ENCODE measurements at places on chromosomes 4 and X.

GRCh38 chr4:124854968-124855367, 142.4 kb upstream of the ANKRD50 start:
- no peak for DNase-seq

DNA sequence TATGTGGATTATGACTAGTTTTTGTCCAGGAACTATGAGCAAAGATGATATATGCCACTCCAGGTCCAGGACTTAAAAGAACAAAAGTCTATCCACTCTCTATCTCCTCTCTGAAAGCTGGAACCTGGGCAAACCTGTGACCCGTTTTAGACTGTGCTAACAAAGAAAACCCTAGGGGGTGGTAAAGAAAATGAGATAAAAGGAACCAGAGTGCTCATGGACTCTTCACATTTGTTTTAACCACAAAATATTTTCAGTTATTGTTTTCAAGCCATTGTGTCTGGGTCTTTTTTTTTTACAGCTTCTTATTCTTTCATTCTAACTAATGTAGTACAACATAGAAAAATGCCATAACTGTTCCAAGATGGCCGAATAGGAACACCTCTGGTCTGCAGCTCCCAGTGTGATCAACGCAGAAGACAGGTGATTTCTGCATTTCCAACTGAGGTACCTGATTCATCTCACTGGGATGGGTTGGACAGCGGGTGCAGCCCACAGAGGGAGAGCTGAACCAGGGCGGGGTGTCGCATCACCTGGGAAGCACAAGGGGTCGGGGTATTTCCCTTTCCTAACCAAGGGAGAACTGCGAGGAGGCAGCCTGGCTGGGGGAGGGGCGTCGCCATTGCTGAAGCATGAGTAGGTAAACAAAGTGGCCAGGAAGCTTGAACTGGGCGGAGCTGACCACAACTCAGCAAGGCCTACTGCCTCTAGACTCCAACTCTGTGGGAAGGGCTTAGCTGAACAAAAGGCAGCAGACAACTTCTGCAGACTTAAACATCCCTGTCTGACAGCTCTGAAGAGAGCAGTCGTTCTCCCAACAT, 45.1 kb downstream of the CHM start:
- DNase-seq: no peak

GRCh38 chrX:66015152-66015831, 24.6 kb downstream of the VSIG4 start:
- no peak for DNase-seq

GRCh38 chr4:11743236-11743635, 314.5 kb upstream of the HS3ST1 start:
- no peak for DNase-seq

DNA sequence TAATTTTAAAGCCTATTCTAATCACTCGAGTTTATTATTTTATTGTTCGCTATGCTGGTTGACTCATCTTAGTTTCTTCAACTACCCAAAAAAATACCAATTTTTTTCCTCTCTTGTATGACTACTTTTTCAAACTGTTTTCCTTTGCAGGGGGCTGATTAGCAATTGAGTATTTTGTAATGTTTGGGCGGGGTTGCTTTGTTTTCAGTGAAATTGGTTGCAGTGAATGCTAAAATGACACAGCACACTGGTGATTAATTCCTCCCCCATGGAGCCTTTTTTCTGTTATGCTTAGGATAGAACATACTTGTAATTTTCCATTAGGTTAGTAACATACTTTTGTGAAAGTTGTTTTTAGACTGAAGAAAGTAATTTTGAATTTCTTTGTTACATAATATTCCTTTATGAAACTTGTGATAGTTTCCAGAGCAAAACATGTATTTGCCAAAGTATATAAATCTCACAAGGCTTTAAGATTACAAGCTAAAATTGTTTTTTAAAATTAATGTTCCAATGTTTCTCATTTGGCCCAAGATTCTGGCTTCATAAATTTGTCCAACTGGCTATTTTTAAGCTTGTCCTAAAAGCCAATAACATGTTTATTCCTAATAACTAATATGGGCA, 120.4 kb downstream of the CHIC1 start:
- DNase-seq: no peak

GRCh38 chr4:67091673-67092072, 453.6 kb downstream of the CENPC start:
- DNase-seq: no peak

- DNase-seq: peak; percentile 85
Measured at GRCh38 chr4:141027421-141027820, 105.8 kb downstream of the RNF150 start.

- no peak for DNase-seq
Measured at GRCh38 chr4:8707045-8707781, 114.6 kb downstream of the CPZ start.

DNA sequence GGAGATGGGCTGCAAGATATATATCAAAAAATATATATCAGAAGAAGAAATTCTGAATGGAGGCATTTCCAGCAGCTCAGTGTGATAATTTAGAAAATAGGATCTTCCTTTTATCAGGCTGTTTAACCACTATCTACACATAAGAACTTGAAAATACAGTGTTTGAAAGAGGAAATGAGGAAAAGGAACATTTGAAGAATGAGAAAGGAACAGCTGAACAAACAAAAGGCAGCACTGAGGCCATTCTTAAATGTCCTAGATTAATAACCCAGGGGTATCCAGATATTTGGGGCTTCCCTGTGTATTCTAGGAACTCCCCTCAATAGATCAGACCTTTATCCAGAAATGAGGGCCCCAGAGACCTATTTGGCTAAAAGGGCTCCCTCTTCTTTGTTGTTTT, 4.1 kb downstream of the SLC39A8 start:
- no peak for DNase-seq

DNA sequence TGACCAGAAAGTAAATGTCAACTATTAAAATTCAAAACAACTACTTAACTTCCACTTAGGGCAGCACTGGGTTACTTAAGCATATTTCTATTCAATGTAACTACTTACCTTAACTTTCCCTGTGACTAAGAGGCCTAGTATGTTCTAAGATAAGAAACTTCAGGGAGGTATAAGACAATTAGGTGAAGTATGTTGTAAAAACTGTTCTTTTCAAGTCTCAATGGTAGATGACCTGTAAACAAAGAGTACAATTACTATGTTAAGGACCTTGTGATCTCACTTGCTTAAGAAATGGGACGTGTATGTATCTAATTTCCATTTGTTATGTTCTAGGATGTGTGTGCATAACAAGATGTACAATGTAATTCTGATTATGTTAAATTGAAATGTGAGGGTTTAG, 960.5 kb downstream of the CCSER1 start:
- no peak for DNase-seq

DNA sequence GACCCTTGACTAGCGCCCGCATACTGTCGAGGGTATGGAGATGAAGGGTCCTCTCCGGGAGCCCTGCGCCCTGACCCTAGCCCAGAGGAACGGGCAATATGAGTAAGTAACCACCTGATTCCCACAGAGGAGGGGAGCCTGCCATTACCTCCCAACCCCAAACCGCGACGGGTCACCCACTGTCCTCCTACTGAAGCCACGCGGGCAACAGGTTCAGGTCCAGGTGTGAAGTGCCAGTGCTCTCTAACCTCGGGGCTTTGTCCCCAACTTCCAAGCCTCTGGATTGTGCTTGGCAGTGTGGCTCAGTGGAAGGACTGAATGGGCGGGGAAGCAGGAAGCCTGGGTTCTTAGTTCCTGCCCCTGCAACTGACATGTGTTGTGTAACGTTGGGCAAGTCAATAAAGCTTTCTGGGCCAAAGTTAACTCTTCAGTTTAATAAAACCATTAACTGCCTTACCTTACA, 694 bp downstream of the OCRL start:
- DNase-seq: peak; percentile 3

GRCh38 chrX:1521459-1521956, 15.5 kb downstream of the P2RY8 start:
- no peak for DNase-seq

GRCh38 chr4:164212134-164212533, 541.8 kb upstream of the SMIM31 start:
- no peak for DNase-seq

- no peak for DNase-seq
Measured at GRCh38 chrX:15579778-15580747, 20.7 kb downstream of the ACE2 start.

DNA sequence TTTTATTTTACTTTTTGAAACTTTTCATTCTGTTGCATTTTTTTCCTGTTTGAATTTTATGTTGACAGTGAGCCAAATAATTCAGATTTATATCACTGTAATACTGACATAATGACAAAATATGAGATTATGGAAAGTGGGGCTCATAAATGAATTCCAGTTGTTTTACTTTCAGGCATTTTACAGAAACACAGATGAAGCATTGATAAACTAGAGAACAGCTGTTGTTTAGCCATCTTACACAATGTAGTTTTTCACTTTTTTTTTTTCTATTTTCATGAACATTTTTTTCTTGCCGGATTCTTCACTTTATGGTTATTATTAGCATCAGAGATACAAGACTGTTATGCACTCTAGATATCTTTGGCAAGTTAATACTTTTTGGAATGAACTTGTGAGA, 91.7 kb upstream of the PAQR3 start:
- no peak for DNase-seq

DNA sequence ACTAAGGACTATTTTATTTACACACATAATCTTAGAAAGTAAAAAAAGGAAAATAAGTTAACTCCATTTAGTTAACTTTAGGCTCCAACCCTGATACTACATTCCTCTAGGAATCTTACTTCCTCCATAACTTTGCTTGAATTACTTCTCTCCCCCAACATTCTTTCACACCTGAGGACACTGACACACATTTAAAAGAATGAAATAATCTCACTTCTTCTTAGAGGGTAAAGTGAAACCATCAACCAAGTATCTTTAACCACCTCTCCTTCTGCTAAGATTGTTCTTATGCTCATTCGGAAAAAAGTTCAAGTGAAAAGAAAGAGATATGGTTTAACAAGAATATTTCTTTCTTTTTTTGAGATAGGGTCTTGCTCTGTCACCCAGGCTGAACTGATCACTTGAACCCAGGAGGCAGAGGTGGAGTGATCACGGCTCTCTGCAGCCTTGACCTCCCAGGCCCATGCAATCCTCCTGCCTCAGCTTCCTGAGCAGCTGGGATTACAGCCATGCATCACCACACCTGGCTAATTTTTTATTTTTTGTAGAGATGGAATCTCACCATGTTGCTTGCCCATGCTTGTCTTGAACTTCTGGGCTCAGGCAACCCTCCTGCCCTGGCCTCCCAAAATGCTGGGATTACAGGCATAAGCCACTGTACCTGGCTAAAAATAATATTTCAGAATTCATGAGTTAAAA, 28.5 kb downstream of the SLC25A4 start:
- no peak for DNase-seq

DNA sequence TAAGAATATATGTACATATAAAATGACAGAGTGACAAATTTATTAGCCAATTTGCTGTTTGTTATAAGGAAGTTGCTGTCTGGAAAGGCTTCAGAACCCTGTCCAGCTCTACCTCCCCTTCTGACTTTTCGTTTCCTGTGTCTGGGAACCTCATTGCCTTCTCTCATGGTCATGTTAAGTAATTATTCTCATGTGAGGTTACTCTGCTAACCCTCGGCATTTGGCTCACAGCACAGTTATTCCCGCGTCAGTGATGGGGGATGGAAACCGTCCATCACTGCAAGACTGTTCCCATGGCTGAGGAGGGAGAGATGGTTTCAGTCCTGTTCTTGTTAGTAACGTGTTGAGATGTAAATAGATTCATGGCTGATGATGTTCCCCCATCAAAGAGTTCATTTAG, 11.9 kb downstream of the EDNRA start:
- no peak for DNase-seq

DNA sequence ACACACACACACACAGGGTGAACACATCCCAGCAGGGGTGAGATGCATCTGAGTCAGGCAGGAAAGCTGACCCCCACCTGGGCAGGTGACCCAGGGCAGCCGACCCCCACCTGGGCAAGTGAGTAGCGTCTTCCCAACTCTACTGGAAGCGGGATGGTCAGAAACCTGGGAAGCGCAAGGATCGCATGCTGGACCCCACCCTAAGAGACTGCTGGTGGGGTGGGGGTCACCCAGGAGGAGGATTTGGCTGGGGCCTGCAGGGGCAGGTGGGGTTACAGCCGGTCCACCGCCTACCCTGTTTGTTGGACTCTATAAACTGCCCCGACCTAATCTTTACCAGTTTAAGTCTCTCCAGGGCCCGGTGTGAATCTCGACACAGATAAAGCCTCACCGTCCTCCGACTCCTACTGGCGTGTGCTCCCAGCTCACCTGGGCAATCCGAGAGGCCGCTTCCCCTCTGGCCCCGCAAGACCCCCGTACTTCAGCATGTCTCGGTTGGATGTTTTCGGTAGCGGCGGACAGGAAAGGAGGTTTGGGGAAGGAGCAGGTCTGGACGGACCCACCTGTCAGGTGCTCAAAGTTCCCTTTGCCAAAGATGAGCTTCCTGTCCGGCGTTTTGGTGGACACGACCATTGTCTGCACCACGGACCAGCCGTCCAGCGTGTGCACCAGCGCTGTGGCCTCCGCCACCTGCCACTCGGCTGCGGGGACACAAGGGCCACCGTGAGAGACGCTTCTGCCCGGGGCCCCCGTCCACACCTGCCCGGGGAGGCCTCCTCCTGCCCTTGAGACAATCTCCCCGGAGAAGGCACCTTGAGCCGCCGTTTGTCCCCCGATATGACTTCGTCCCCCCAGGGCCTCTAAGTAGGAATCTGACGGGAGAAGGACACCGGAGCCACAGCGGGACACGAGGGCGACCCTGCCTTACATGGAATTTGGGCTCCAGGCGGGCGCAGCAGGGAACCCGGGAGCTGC, 2.0 kb downstream of the GTPBP6 start:
- DNase-seq: no peak

DNA sequence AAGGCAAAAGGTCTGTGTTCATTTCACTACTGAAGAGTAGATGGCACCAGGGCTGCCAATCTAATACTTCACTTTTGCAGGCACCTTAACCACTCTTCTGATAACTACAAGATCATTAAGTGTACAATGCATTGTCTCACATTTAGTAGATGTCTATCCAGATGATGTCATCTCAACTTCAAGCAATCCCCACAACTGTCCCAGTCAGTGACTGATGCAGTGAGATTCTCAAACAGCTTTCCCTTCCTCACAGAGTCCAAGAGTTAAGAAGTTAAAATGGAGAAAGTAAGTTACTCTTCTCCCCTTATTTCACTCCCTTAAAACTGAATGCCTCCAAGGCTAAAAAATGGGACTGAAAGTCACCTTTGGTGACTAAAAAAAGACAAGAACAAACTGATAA, 10.7 kb downstream of the AP1S2 start:
- DNase-seq: no peak

- no peak for DNase-seq
Measured at GRCh38 chr4:5836943-5837342, 55.9 kb downstream of the CRMP1 start.

DNA sequence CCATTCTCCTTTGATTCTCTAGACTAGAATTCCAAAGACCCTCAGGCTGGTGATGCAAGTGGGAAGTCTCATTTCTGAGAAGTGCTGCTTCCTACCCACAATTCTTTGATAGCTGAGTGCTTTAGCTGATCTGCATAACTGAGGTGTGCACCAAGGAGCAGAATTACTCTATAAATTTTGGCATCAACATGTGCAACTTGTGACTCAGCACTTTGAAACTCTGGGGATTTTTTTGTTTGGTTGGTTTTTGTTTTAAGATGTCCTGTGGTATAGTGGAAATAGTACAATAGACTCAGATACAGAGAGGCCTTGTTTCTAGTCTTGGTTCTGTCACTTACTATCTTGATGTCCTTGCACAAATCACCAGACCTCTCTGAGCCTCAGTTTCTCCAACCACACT, 148.4 kb downstream of the AR start:
- no peak for DNase-seq
